Mesendoderm (in vitro differentiated cells): ENCODE measurements at places on chromosomes 2 and 18.

GRCh38 chr2:147572622-147573021, 272.2 kb upstream of the ACVR2A start:
- no peaks in the 10 kb centered on the region for H3K36me3 ChIP-seq
- peak; percentile 3 for DNase-seq
- H3K27ac ChIP-seq = no peak overlapping the region
- H3K4me3 ChIP-seq = no peak overlapping the region

DNA sequence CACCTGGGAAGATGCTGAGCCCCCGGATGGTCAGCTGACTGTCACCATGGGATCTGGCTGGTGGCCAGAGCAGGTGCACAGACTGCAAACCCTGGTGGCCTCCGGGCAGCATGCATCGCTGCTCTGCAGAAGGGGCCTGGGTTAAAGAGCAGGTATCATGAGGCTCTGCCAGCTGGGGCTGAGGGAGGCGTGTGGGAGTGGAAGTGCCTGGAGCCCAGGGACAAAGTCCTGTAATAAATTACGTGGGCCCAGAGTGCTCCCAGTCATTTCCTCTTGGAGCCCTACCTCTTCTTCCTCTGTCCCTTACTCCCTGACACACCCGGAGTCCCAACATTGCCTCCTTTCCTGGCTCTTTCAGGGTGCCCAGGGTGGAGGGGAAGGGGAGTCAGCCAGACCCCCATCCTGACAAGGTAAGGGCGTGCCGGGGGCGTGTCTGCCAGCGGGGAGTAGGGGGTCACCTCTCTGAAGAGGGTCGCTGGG, at the start of gene MYO7B:
TSS of gene MYO7B (plus strand) at position 262 of the 480 bp plus-strand sequence. CDS start 24,040 bp downstream, outside the sequence.
- no peaks in the 10 kb centered on the region for H3K36me3 ChIP-seq
- H3K27ac ChIP-seq = no peak within 1 kb of the TSS
- DNase-seq = no peak
- no peaks in the 10 kb centered on the region for H3K4me1 ChIP-seq
- no peak within 1 kb of the TSS for H3K4me3 ChIP-seq

GRCh38 chr2:197191940-197192322, 118.6 kb downstream of the ANKRD44 start:
- no peak overlapping the region for H3K4me3 ChIP-seq
- H3K4me1 ChIP-seq = peaks cover 3% of the 10 kb centered on the region
- no peaks in the 10 kb centered on the region for H3K27me3 ChIP-seq
- H3K27ac ChIP-seq = no peak overlapping the region
- no peaks in the 10 kb centered on the region for H3K36me3 ChIP-seq
- DNase-seq = no peak

- H3K4me1 ChIP-seq = no peaks in the 10 kb centered on the region
- no peaks in the 10 kb centered on the region for H3K36me3 ChIP-seq
- H3K27ac ChIP-seq = no peak overlapping the region
- peak; percentile 76 for DNase-seq
- H3K27me3 ChIP-seq = no peaks in the 10 kb centered on the region
- no peak overlapping the region for H3K4me3 ChIP-seq
Measured at GRCh38 chr2:121897335-121897970, 142.0 kb downstream of the TSN start.

GRCh38 chr2:33616873-33617272, 17.8 kb upstream of the FAM98A start:
- no peaks in the 10 kb centered on the region for H3K27me3 ChIP-seq
- no peak overlapping the region for H3K4me3 ChIP-seq
- peaks cover 3% of the 10 kb centered on the region for H3K4me1 ChIP-seq

- H3K4me1 ChIP-seq = peaks cover 2% of the 10 kb centered on the region
- H3K27ac ChIP-seq = no peak overlapping the region
- H3K4me3 ChIP-seq = no peak overlapping the region
- DNase-seq = no peak
- no peaks in the 10 kb centered on the region for H3K36me3 ChIP-seq
- no peaks in the 10 kb centered on the region for H3K27me3 ChIP-seq
Measured at GRCh38 chr2:234674781-234675201, 177.9 kb upstream of the ARL4C start.

DNA sequence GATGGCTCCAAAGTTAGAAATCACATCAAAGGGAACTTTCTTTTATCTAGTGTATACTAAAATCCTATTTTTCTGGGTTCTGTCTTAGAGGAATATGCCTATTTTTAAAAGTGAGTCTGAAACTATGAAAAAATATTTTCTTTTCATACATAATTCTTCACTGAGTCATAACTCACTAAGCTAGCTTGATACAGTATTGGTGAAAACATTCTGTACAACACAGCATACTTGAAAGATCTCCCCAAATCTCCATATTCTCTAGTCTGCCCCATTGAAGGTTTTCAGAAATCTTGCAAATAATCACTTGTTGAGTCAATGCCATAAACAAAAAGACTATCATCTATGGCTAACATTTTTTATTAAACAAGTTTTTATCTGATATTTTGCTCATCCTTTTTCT, 44.5 kb downstream of the COL3A1 start:
- no peak for DNase-seq
- no peaks in the 10 kb centered on the region for H3K36me3 ChIP-seq
- no peak overlapping the region for H3K27ac ChIP-seq
- H3K27me3 ChIP-seq = no peaks in the 10 kb centered on the region

- H3K36me3 ChIP-seq = no peaks in the 10 kb centered on the region
- DNase-seq = no peak
- H3K27ac ChIP-seq = no peak overlapping the region
- no peaks in the 10 kb centered on the region for H3K27me3 ChIP-seq
- H3K4me1 ChIP-seq = no peaks in the 10 kb centered on the region
Measured at GRCh38 chr2:145185696-145186095, 665.8 kb upstream of the ZEB2 start.

DNA sequence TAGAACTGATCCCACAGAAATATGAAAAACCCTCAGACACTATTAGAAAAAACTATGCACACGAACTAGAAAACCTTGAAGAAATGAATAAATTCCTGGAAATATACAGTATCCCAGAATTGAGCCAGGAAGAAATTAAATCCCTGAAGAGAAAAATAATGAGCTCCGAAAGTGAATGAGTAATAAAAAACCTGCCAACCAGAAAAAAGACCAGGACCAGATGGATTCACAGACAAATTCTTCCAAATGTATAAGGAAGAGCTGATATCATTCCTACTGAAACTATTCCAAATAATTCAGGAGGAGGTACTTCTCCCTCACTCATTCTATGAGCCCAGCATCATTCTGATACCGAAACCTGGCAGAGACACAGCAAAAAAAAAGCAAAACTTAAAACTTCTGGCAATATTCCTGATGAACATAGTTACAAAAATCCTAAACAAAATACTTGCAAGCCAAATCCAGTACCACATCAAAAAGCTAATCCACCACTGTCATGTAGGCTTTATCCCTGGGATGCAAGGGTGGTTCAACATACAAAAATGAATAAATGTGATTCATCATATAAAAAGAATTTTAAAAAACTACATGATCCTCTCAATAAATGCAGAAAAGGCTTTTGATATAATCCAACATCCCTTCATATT, 1397.6 kb upstream of the DDX18 start:
- no peaks in the 10 kb centered on the region for H3K36me3 ChIP-seq
- no peak overlapping the region for H3K4me3 ChIP-seq

DNA sequence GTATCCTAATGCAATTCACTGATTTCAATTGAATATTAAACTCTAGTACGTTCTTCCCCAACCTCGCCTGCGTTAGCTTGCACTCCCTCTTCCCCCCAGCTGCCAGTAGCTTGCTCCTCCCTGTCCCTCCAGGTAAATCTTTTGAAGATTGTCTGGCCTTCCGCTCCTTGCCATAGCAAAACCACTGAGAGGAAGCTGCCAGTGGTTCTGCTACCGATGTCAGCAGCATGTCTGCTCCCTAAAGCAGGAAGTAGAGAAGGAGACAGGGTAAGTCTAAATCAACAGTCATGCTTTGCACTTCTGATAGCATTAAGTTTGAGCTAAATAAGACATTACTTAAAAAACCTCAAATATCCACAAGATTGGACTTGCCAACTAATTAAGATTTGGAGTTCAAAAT, 89.1 kb downstream of the SCN2A start:
- H3K36me3 ChIP-seq = no peaks in the 10 kb centered on the region
- no peaks in the 10 kb centered on the region for H3K4me1 ChIP-seq
- H3K27ac ChIP-seq = no peak overlapping the region
- DNase-seq = peak; percentile 1
- H3K4me3 ChIP-seq = no peak overlapping the region

DNA sequence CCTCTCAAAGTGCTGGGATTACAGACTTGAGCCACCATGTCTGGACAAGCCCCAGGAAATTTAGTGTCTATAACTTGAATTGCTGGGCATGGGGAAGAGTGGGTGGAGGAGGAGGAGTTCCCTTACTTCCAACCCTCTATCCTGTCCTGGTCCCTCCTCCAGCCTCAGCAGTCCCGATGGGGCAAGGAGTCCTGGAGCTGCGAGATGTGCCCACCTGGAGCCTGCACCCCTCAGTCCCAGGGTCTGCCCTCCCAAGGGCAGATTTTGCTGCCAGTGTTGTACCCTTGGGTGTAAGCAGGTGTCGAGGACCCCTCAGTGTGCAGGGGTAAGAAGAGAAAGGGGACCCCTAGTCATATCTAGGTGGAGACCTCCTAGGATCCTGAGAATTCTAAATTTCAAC, 2.8 kb downstream of the VAMP8 start:
- H3K27ac ChIP-seq = peak overlapping the region; percentile 93
- H3K4me1 ChIP-seq = peaks cover 17% of the 10 kb centered on the region
- DNase-seq = no peak
- H3K4me3 ChIP-seq = no peak overlapping the region
- H3K36me3 ChIP-seq = no peaks in the 10 kb centered on the region

DNA sequence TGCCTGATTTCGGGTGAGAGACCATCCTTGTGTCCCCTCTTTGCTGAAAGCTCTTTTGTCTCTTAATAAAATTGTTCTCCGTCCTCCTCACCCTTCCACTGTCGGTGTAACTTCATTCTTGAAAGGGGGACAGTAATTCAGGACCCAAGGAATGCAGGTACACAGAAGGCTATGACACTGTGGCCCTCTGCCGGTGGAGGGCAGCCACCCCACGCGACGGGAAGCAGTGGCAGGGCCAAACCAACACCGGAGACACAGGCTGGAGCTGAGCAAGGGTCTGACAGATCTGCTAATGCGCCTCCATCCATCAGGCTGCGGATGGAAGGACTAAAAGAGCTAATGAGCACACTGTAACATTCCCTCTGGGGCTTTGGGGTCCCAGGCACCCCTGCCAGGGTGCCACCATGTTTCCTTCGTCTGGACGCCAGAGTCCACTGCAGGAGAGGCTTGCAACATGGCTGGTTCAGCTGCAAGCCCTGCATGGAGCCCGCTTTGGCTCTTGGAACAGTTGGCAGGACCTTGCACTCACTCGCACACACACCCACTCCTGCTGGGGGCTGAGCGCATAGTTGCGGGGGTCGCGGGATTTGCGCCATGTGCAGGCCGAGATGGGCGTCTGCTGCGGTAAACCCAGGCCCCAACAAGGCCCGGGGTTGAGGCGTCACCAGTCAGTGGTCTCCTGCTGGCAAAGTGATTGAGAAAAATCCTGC, 544.1 kb upstream of the CDH7 start:
- no peak overlapping the region for H3K27ac ChIP-seq
- H3K27me3 ChIP-seq = no peaks in the 10 kb centered on the region
- peak; percentile 49 for DNase-seq
- H3K4me1 ChIP-seq = no peaks in the 10 kb centered on the region
- no peak overlapping the region for H3K4me3 ChIP-seq
- H3K36me3 ChIP-seq = no peaks in the 10 kb centered on the region

- H3K36me3 ChIP-seq = no peaks in the 10 kb centered on the region
- H3K27ac ChIP-seq = no peak overlapping the region
- no peaks in the 10 kb centered on the region for H3K4me1 ChIP-seq
- H3K27me3 ChIP-seq = no peaks in the 10 kb centered on the region
- H3K4me3 ChIP-seq = no peak overlapping the region
Measured at GRCh38 chr2:232377841-232378734, 463 bp upstream of the ALPP start.

- no peaks in the 10 kb centered on the region for H3K36me3 ChIP-seq
- no peaks in the 10 kb centered on the region for H3K27me3 ChIP-seq
- no peak overlapping the region for H3K4me3 ChIP-seq
- H3K4me1 ChIP-seq = no peaks in the 10 kb centered on the region
Measured at GRCh38 chr2:101689114-101689825, 8.2 kb upstream of the MAP4K4 start.

DNA sequence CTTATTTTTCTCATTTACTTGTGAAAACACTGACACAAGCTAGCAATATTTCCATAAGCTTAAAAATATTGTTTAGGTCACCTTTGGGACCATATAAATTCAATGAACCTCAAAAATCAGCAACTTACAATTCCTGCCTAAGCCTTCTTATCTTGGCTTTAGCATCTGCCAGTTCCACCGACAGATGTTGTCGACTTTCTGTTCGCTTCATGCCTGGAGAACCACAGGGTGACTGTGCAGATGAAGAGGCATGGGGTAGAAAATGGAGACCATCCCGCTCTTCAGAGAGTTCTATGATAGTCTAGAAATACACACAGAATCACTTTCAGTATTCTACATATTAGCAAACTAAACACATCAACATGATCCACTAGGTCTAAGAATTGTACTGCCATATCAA, 64.2 kb downstream of the CCDC88A start:
- H3K36me3 ChIP-seq = no peaks in the 10 kb centered on the region
- no peaks in the 10 kb centered on the region for H3K4me1 ChIP-seq
- H3K4me3 ChIP-seq = no peak overlapping the region
- H3K27me3 ChIP-seq = no peaks in the 10 kb centered on the region
- no peak for DNase-seq

DNA sequence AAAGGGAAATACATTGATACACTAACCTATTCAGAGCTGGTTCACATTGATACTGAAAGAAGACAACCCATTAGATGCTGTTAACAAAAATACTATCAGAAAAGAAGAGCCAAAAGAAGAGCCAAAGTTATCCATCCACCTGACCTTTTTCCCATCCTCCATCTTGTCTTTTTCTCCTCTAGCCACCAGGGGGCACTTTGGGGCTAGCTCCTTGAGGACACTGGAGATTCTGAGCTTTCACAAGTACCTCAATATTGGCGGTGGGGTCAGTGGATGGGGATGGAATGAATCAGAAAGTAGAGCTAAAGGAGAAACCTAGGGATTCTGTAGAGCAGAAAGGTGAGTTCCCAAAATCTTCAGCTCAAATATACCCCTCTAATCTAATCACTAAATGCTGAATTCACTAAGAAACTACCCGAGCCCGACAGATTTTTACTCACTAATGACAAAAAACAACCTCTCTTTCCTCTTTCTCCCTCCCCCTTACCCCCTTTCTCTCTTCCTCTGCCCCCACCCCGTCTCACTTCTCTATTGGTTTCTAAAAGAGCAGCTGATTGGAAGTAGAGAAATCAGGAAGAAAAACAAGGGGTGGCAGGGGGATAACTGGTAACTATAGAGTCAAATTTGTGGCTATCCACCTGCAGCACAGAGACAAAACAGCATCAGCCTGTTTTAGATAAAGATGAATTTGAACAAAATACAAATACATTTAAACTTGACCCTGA, 203.3 kb downstream of the TCF4 start:
- H3K4me1 ChIP-seq = peaks cover 2% of the 10 kb centered on the region
- H3K27me3 ChIP-seq = no peaks in the 10 kb centered on the region
- H3K27ac ChIP-seq = no peak overlapping the region
- H3K4me3 ChIP-seq = no peak overlapping the region
- DNase-seq = peak; percentile 78
